GM12891 (cell line): ENCODE measurements at places on chromosomes 7 and 10.

- no peak for DNase-seq
Observed at GRCh38 chr10:51892965-51893658, 193.7 kb upstream of the CSTF2T start.

- DNase-seq, result no peak
Observed at GRCh38 chr7:122618585-122619189, 80.2 kb downstream of the RNF133 start.

DNA sequence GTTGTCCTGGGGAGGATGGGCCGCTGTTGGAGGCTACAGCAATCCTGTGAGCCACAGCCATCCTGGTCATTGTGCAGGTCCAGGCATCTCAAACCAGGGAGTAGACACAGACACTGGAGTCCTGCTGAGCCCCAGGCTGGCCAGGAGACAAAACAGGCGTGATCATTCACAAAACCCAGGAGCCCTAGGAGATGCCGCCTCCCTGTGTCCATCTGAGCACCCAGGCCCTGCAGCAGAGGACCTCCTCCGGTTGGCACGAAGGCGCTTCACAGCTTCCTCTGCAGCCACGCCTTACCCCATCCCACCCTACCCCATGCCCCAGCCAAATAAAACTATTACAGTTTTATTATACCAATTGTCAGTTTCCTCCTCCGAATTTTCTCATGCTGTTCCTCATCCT, 183.6 kb downstream of the PLXNA4 start:
- DNase-seq, result no peak

DNA sequence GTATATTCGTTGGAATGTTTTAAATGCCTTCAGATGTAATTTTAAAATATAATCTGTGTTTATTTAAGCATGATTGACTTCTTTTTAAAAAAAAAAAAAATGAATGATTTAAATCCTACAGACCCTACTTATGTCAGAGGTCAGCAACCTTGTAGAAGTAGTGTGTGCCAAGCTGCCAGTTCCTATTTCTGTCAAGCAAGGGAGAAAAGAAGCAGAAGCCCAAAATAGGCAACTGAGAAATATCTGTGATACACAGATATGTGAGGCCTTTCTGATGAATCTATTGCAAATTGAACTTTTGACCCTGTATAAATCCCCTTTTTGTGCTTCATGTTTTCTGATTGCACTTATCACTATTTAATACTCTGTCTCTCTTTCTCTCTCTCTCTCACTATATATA, 199.5 kb downstream of the LRRN3 start:
- no peak for DNase-seq

- DNase-seq, result no peak
Observed at GRCh38 chr7:79506481-79506880, 53.0 kb upstream of the MAGI2 start.

DNA sequence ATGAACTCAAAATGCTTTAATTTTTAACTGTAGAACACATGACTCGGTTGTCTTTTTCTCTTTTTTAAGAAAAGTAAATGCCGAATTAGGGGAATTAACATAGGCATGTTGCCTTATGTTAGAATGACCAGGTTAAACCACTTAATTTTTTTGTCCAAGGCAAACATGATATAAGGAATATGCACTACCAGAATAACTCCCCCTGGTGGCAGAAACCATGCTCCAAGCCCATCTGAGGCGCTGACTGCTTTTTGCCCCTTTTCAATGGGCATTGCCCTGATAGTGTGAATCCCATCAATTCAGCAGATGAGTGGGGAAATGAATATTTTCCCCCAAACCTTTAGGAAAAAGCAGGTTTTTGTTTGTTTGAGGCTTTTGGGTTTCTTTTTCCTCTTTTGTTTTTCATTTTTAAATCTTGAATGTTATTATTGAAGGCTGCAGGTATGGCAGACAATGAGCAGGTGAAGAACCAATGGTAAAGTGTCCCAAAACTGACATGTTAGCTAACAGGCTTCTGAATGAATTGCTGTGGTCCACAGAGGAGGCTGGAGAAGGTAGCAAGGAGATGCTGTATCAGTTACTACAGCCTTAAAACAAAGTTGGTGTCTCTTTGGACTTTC, 284.3 kb downstream of the SORCS3 start:
- DNase-seq, result no peak

DNA sequence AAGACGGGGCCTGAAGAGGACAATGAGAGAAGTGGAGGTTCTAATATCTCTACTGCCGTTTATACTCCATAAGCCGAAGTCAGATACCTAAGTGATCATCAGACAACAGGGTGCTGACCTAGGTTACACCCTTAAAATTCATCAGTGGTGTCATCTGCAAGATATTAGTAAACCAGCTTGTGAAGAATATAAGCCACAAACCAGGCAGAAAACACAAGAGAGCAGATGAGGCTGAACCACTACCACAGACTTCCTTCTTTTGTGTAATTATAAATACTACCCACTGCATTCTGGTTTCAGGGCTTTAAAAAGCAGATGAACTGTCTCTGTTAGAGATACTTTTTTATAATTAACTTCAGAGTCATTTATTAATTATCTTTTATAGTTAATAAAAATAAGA, 69.0 kb upstream of the LRRC17 start:
- peak; percentile 17 for DNase-seq

DNA sequence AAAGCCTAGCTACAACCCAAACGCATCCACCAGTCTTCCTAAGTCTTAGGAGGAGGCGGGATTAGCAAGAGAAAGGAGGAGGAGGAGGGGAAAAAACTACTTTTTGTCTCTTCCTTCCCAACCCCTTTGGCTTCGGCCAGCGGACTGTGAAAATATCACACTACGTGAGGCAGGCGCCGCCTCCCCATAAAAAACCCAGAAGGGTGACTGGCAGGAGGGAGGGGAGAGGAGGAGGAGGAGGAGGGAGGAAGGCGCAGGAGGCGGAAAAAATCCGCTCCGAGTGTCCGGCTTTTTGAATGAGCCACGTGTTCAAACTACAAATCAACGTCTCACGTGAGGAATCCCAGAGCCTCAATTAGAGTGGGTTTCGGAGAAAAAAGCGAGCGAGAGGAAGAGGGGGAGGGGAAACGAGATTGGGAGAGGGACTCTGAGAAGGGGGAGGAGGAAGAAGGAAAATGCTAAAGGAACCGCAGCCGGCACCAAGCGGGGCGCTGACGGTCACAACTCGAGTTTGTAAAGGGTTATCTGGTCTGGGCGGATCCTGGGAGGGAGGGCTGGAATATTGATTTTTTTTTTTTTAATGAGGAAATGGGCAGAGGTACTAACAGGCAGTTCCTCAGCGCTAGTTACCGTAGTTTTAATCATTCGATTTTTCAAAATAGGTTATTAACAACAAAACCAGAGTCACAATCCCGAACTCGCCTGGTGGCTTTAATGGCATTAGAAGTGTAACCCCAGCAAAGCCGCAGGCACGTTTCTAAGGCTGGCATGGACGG, at the start of gene IGF2BP3:
Gene IGF2BP3, minus strand, starts transcription at position 162 of the 776 bp plus-strand sequence. CDS start 381 bp downstream, outside the sequence.
- DNase-seq, result no peak

DNA sequence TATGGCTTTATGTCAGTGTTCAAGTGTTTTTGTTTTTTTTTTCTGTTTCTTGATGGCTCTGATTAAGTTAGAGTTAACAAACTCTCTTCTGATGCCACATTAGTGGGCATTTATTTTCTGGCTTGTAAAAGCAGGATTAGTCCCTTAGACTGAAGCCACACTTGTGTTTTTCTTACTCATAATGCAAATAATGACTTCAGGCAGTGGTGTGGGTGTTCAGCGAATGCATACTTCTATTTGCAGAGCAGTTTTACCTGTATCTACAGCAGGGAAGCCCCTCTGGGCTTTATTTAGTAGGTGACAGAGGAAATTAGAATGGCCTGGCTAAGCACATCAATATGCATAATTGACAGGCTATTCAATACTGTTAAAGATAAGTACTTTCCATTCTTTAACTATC, 79.9 kb downstream of the CNNM2 start:
- DNase-seq, result peak; percentile 29

DNA sequence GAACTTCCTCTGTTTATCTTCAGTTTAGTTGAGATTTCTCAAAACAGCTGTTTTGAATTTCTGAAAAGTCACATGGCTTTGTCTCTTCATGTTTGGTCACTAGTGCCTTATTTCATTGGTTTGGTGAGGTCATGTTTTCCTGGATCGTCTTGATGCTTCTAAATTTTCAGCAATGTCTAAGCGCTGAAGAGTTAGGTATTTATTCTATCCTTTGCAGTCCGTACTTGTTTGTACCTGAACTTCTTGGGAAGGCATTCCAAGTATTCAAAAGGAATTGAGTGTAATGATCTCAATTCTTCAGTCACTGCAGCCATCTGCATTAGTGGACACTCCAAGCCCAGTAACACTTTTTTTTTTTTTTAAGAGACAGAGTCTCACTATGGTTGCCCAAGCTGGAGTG, 67.7 kb downstream of the HERC4 start:
- no peak for DNase-seq

GRCh38 chr10:75959912-75960311, 528.5 kb downstream of the LRMDA start:
- no peak for DNase-seq

DNA sequence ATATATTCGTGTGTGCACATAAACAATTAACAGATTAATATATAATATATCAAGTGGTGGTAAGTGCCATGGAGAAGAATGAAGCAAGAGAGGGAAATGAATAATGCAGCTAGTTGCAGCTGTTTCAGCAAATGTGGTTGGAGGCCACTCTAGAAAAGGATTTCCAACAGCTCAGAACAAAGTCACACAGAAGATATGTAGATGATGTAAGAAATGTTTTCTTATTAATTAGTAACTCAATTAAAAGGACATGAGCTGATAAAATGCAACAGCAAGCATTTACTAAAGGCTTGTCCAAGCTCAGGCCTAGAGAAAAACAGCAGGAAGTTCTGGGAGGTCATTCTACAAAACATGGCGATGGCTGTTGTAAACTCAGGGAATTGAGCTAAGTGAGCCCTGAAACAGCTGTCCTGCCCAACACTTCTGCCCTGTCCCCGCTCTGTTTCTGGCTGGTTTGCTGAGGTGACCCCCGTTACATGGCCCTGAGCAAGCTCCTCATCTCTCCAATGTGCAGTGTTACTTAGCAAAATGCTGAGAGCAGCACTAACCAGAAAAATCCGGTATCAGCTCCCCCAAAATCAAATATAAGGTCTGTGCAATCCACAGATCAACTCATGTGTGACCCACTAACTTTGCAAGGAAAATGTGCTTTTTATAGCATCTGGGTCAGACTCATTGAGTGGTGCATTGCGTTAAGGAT, 23.4 kb upstream of the C10orf67 start:
- no peak for DNase-seq

DNA sequence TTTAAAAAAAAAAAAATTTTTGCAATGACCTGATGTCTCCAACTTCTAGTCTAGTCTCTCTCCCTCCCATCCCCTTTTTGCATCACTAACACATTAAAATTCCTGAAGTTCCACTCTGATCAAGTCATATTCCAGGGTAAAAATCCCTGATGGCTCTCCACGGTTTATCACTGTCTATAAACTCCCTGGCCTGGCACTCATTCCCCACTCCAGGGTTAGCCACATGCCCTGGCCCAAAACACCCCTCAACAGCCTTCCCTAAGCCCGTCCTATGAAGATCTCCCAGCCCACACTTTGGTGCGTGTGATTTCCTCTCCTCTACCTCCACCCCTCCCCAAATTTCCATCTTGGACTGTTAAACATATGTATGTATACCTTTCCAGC, 125.4 kb downstream of the JAZF1 start:
- no peak for DNase-seq

- DNase-seq, result no peak
Observed at GRCh38 chr7:78983483-78983882, 470.0 kb downstream of the MAGI2 start.

DNA sequence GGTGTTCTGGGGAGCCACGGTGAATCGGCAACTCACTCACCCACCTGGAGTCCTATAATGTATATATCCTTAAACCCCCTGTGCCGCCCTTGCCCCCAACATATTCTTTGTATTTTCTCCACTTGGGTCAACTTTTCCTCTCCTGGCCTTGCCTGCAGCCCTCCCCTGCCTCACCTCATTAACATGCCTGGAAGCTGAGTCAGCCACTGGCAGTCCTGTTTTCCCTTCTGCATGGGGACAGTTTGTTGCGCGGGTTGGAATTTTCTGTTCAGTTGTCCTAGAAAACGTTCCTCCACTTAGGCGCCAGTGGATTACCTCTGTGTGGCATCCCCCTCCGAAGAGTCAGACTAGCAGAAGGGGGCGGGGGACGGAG, 97.4 kb downstream of the C10orf105 start:
- DNase-seq, result no peak

DNA sequence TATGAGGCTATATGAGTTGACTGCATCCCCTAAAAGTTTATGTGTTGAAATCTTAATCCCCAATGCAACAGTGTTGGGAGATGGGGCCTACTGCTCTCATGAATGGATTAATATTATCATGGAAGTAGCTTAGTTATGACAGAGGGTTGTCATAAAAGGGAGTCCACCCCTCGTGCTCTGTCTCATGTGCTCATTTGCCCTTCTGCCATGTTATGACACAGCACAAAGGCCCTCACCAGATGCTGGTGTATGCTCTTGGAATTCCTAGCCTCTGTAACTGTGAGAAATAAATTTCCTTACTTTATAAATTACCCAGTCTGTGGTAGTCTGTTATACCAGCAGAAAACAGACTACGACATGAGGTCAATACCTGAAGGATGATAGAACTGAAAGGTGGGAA, 17.6 kb upstream of the PANK1 start:
- DNase-seq, result no peak

DNA sequence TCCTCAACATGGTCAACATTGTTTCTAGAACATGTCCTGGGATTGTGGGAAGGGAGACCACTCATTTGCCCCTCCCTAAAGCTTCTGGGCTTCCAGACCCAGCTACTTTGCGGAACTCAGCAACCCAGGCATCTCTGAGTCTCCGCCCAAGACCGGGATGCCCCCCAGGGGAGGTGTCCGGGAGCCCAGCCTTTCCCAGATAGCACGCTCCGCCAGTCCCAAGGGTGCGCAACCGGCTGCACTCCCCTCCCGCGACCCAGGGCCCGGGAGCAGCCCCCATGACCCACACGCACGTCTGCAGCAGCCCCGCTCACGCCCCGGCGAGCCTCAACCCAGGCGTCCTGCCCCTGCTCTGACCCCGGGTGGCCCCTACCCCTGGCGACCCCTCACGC, at the start of gene EPO:
Gene EPO, plus strand, starts transcription at position 190 of the 392 bp plus-strand sequence. CDS start 513 bp downstream, outside the sequence.
- DNase-seq, result no peak

DNA sequence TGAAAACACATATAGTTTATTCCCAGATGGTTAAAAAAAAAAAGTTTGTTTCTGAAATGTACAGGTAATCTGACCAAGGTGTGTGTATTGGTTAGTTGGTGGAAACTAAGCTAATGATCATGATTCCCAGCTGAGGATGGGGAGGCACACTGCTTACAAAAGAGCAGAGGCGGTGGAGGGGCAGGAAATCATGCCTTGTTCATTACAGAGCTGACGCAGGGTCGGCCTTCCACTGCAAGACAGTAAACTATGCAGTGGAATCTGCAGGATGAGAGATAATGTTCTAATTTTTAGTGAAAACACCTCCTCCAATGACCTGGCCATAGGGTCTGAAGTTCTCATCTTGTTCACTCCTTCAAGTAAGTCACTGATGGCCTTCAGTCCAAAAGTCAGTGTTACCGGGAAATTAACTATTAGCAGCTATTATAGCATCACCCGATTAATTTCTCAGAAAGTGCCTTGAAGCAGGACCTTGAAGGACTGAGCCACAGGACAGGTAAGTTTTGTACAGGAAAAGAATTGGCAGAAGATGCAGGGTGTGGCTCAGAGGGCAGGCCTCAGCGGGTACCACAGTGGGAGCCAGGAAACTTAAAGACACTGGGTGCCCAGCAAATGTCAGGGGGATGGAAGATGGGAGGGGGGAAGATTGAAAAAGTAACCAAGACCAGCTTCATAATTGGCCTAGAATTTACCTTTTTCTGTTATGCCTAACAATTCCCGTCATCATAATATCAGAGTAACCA, 36.0 kb downstream of the MYOF start:
- DNase-seq, result no peak

- DNase-seq, result no peak
Observed at GRCh38 chr7:130150587-130150986, 54.6 kb downstream of the TMEM209 start.
